NCI-H2227 treated with DMSO at 0.1 percent for 48 hours (cell line): ENCODE measurements at places on chromosomes 5 and 9.

DNA sequence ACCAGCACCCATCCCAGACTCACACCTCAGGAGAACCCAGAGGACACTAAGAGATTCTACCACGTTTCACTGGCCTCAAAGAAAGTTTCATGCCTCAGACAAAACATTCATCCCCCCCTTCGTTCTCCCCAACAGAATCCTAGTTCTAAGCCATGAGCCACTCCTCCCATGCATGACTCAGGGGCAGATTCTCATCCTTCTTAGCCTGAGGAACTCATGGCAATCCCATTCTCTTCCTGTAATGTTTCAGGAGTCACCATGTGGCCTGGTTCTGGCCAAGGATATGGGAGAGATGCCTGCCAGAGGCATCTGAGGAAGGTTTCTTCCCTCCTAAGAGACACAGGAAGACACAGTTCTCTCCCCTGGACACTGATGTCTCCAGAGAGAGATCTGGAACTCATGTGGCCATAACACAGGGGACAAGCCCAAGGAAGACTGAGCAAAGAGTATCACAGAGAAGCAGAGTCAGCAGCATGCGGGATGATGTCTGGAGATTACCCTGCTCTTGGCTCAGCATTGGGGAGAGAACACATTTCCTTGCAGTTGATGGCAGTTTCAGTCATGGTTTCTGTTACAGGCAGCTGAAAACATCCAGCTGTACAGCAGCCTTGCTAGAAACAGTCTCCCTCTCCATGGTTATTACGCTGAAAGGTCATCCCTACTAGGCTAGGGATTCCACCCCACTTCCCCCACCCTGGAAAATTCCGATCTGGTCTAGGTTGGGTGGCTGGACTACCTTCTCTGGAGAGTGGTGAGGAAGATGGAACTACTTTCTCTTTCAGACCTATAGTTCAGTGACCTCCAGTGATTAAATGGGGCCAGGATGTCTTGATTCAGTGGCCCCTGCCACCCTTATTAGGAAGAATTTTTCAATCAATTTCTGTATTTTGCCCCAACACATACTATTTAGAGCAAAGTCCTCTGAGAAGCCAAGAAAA, 115.4 kb downstream of the ZNF608 start:
- DNase-seq: no peak

DNA sequence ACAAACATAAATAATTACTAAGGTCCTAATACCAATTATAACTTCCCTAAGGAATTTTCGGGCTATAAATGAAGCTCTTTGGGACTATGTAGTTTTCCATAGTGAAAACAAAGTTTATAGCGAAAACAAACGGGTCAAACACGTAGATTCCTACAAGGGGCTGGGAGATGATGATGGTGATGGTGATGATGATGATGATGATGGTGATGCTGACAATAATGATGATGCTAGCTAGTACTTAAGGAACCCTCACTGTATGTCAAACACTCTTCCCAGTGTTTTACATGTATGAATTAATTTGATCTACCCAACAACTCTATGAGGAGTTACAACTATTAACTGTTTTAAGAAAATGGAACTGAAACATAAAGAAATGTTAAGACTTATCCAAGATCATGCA, 63.7 kb upstream of the PIK3R1 start:
- DNase-seq: no peak

DNA sequence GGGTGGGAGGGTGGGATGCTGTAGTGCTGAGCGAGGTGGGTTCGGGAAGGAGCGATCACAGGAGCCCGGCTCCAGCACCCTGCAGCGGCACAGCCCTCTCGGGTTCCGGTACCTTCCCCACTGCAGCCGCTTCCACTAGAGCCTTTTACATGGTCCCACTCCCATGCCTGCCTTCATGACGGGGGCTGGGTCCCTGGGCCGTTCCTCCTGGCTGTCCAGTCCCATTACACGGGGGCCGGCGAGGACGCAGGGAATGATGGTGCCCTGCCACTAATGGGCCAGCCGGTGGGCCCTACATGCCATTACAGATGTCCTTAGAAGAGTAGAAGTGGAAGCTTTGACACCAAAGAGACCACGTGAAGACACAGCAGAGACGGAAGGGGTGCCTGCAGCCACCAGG, 104.6 kb upstream of the PPP1R26 start:
- no peak for DNase-seq

DNA sequence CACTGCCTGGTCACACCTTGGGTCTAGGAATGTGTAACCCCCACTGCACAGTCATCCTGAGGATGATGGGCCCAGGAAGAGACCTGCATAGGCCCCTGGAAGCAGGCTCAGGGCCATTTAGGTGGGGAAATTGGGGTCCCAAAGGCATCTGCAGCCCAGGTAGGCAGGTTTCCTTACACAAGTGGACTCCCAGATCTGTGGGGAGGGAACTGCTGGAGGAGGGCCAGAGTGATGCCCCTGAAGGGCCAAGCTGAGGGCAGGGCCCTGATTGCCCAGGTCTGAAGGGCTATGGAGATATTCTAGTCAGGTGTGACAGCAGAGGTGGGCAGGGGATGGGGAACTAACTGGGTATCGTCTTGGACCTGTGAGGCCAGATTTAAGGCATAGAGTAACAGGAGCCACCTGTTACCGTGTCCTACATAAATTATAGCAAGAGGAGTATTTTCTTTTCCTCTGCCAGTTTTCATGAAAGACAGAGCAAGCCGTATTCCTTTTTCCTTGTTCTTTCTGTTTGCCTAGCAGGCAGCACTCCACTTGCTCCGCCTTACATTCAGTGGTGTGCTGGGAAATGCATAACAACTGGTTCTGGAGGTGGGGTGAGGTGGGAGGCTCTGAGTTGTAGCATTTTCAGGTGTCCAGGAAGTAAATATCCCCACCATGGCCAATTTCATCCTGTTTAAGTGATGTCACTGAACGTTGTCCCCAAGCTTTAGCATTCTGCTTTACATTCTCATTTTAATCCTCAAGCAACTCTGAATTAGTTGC, 41.3 kb downstream of the PPARGC1B start:
- no peak for DNase-seq

- DNase-seq: no peak
Measured at GRCh38 chr9:27337236-27337635, 40.3 kb upstream of the EQTN start.

- DNase-seq: no peak
Measured at GRCh38 chr9:133707763-133708245, 30.3 kb downstream of the SARDH start.

- peak; percentile 82 for DNase-seq
Measured at GRCh38 chr9:16705111-16705604, 165.3 kb downstream of the BNC2 start.

DNA sequence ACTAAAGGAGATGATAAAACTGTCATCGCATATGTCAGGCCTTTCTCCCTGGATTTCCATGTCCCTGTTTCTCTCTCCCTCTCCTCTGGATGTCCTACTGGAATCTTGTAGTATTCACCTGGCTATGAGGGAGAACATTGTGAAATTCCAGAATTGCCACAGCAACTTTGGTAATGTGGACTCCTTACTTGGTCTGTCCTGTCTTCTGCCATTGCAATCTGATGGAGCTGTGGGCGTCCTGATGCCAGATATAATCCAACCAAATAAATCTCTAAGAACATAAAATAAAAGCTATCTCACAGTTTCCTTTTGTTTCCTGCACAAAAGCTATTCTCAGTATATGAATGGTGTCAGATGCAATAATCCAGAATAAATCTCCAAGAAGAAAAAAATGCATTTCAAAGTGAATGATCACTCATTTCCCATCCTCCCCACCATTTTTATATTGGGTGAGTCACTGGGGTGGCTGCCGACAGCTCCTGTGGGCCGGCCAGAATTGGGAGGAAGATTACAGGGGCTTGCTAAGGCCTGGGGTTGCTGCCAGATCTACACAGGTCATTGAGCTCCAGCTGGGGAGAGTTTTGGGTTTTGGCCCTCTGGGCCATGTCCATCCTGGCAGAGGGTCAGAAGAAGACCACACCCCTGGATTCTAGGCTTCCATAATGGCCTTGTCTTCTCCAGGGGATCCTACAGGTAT, 160.7 kb upstream of the PITX1 start:
- DNase-seq: no peak

DNA sequence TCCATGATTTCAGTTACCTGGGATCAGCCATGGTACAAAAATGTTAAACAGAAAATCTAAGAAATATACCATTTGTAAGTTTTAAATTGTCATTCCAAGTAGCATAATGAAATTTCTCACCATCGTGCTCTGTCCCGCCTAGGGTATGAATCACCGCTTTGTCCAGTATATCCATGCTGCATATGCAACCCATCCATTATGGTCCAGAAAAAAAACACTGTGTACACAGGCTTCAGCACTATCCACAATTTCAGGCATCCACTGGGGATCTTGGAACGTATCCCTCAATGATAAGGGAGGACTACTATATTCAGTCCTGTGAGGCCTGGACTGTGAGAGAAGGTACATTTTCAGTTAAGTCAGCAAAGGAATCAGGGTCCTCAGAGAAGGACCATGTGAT, 37.6 kb upstream of the HNRNPA0 start:
- DNase-seq: no peak

- no peak for DNase-seq
Measured at GRCh38 chr9:80699511-80699998, 989.8 kb downstream of the TLE1 start.

DNA sequence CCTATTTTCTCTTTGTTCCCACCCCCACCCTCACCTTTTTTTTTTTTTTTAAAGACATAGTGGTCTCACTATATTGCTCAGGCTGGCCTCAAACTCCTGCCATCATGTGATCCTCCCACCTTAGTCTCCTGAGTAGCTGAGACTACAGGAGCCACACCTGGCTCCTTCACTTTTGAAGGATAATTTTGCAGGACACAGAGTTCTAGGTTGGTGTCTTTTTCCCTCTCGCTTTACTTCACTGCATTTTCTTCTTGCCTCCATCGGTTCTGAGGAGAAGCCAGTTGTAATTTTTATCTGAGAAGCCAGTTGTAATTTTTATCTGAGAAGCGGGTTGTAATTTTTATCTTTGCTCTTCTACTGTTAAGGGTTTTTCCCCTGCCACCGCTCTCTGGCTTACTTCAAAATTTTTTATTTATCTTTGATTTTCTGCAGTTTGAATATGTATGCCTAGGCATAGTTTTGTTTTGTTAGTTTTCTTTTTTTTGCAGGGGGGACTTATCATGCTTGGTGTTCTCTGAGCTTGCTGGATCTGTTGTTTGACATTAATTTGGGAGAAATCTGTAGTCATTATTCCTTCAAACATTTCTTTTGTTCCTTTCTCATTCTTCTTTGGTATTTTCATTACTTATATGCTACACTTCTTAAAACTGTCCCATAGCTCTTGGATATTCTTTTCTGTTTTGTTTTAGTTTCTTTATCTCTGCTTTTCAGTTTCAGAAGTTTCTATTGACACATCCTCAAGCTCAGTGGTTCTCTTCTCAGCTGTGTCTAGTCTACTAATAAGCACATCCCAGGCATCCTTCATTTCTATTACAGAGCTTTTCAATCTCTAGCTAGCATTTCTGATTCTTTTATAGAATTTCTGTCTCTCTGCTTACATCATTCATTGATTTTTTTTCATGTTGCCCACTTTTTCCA, 148.2 kb upstream of the CHD1 start:
- no peak for DNase-seq

DNA sequence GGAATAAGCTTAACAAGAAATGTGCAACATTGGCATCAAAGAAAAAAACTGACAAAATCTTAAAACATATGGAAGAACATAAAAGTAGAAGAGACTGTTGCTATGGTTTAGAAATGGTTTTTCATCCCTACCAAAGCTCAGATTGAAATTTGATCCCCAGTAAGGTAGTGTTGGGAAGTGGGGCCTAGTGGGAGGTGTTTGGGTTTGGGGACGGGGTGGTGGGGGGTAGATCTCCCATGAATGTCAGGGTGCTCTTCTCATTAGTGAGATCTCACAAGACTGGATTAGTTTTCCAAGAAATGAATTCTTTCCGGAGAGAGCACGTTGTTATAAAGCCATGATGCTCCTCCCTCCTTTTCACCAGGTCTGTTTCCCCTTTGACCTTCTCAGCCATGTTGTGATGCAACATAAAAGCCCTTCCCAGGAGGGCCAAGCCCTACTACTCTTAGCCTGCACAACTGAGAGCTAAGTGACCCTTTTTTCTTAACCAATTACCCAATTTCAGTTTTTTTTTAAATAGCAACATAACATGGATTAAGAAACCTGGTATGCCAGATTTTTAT, 10.6 kb downstream of the TMEM167A start:
- no peak for DNase-seq

DNA sequence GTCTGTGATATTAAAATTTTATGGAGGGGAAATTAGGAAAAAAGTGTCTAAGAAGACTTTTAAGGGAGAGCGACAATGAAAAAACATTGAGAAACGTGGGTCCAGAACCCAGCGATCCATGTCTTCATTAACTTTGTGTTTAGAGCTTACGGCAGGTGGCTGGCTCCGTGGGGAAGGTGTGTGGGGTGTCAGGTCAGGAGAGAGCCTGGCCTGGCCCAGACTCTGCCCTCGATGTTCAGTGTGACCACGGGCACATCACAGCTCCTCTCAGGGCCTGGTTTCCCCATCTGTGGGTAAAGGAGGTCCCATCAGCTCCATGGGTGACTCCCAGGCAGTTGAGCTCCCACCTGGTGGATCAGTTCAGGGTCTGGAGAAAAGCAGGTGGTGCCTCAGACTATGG, 22.1 kb downstream of the DAB2IP start:
- no peak for DNase-seq

GRCh38 chr9:135134268-135135022, 47.0 kb downstream of the OLFM1 start:
- DNase-seq: no peak

DNA sequence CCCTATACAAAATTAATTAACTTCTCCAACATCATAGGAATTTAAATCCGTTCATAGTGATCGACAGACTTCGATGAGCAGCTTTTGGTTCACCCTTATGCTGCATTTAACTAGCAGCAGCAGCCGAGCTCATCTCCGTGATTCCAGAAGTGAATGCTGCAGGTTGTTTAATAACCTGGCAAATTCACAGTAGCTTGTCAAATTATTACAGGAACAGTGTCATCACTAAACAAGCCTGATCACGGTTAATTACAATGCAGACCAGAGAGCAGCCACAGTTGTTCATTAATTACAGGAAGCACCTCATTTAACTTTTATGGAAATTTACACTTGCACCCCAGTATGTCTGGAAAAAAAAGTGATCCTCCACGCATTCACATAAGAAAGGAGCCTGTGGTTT, 188.2 kb downstream of the BNC2 start:
- no peak for DNase-seq

GRCh38 chr9:91416096-91416712, 7.4 kb downstream of the NFIL3 start:
- DNase-seq: no peak

- no peak for DNase-seq
Measured at GRCh38 chr9:81596679-81597418, 92.5 kb downstream of the TLE1 start.
